NCI-H187 (cell line): ENCODE measurements at places on chromosomes 3 and 15.

DNA sequence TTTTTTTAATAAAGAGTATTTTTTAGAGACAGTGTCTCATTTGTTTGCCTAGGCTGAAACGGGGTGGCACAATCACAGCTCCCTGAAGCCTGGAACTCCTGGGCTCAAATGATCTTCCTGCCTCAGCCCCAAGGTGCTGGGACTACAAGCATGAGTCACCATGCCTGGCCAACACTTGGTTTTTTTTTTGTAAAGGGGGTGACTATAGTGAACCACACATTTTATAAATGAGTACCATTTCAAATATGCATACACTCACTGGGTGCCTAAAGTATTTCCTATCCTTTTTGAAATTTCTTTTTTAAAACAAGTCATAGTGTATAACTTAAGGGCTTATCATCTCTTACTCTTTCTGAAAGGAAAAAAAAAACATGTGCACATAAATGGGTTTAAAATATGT lies 325.2 kb upstream of the MEIS2 start:
- no peak for DNase-seq

- DNase-seq: no peak
Observed at GRCh38 chr3:146577662-146578061, 27.5 kb downstream of the PLSCR5 start.

DNA sequence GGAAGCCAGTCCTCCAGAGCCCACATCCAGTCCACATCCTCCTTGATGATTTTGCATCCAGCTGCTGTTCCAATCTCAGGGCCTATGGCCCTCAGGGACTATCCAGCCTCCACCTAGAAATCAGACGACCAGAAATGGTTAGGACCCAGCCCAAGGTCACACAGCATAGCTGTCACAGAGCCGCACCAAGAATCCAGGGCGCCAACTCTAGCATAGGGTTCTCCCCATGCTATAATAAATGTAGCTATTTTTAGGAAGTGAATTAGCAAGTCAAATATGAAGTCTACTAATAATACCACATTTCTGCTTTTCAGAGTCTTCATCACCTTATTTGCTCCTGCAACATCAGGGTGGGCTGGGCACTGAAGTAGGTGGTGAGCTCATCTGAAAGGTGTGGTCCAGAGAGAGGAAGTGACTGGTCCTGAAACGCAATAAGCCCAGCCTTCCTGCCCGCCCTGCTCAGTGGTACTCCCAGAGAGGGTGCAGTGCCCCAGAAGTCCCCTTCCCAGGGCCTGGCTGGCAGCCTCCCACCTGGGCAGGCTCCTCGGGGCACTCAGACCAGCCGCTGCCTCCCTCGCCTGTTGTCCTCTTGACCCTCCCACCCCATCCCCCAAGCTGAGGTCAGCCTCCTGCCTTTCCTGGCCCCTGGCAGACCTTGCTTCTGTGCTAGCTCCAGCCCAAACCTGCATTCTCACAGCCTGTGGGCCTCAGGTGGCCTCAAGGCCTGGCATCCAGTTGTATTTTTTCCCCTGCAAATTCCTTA lies 17.6 kb upstream of the CYP11A1 start:
- DNase-seq: no peak

GRCh38 chr3:187843654-187844053 lies 98.4 kb upstream of the BCL6 start:
- DNase-seq: no peak

GRCh38 chr3:112117841-112118571 lies 15.0 kb downstream of the GCSAM start:
- DNase-seq: no peak

GRCh38 chr3:184874709-184875644 lies 63.0 kb downstream of the VPS8 start:
- DNase-seq: peak; percentile 10

- no peak for DNase-seq
Observed at GRCh38 chr15:58521293-58521991, 89.7 kb downstream of the LIPC start.
